ENCODE measurements at places on chromosomes 7 and 10.

DNA sequence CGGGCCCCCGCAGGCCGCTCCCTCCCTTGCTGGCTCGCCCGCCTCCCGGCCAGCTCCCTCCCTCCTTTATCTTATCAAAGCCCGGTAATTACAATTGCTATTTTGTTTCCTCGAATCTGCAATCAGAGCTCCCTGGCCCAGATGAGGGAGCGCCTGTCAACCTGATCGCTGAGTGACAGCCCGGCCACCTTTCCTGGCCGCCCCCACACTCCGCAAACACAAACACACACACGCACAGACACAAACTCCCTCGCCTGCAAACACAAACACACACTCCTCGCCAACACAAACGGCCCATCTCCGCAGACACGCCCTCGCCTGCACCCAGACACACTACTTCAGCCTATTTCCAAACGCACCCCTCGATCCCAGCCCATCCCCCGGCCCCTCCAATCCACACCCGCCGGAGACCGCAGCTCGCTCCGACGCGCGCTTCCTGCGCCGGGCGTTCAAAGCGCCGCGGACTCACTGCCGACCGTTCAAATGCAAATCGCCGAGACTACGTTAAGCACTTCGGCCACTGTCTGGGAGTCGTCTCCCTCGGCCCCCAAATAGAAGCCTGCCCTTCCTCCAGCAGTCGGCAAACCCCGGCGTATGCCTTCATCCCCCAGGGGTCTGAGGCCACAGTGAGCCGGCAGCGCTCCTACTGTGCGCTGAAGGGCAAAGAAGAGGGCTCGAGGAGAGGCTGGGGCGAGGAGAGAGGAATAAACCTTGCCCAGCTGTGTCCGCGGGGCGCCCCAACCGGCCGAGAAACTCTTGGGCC is 3.0 kb upstream of the FGF8 start:
- DNase-seq: no peak

GRCh38 chr7:34191162-34191561 is 285.8 kb downstream of the BMPER start:
- no peak for DNase-seq

- DNase-seq: no peak
Observed at GRCh38 chr10:96584035-96584434, 2.8 kb downstream of the TM9SF3 start.

DNA sequence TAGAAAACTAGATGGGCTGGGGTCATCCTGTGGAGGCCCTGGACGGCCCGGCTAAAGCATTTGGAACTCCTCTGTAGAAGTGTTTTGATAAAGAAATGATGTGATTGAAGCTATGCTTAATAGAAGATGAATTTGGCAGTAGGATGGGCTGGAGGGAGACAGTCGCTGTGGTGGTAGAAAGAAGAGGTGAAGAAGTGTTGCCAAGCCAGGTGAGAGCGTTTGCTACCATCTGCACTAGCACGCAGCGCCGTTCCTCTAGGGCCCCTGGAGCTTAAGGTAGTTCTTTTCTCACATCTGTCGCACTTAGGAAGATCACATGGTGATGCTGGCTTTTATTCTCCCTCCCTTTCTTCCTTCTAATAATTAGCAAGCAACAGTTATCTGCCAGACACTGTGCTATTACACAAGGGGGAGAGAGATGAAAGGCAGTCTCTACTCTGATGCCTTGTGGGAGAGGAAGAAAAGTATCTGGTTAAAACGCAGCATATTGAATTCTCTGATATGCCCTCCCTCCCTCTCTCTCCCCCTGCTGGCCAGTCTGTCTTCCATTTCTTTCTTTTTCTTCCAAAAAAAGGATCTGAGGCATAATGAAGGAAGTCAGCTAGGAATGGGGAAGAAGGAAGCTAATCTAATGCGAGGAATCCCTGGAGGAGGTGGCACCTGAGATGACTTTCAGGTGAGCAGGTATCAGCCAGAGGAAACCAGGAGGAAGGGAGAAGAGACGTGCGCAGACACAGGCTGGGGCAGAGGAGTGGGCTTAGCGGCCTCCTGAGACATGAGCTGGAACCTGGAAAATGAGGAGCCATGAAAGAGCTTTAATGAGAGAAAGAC is 162.3 kb upstream of the KLF14 start:
- DNase-seq: no peak

GRCh38 chr10:80529604-80530003 is 8.1 kb upstream of the SH2D4B start:
- DNase-seq: peak; percentile 69

DNA sequence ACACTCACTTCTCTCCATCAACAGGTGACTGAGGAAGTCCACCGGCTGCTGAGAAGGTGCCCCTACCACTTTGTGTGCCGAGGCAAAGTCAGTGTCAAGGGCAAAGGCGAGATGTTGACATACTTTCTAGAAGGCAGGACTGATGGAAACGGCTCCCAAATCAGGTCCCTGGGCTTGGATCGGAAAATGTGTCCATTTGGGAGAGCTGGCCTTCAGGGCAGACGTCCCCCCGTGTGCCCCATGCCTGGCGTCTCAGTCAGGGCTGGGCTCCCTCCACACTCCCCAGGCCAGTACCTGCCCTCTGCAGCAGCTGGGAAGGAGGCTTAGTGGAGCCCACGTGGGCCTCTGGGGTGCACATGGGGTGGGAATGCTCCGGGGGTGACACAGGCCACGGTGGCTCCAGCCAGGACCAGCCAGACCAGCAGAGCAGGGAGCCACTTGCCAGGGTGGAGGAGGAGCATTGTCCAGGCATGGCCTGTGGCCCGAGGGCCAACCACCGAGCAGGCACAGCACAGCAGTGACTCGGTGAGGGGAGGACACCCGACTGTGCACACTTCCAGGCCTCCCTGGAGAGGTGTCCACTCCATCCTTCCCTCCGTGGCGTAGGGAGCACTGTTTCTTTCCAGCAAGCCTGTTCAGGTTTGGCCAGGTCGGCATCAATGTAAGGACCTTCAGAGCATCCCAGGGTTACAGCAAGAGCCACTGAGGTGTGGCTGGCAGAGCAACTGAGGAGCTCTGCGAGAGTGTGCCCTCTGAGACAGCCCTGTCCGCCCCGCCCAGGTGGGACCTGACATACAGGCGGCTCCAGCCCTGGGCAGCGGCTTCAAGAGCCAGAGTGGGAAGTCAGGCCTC is 139.7 kb downstream of the ADCY1 start:
- no peak for DNase-seq

DNA sequence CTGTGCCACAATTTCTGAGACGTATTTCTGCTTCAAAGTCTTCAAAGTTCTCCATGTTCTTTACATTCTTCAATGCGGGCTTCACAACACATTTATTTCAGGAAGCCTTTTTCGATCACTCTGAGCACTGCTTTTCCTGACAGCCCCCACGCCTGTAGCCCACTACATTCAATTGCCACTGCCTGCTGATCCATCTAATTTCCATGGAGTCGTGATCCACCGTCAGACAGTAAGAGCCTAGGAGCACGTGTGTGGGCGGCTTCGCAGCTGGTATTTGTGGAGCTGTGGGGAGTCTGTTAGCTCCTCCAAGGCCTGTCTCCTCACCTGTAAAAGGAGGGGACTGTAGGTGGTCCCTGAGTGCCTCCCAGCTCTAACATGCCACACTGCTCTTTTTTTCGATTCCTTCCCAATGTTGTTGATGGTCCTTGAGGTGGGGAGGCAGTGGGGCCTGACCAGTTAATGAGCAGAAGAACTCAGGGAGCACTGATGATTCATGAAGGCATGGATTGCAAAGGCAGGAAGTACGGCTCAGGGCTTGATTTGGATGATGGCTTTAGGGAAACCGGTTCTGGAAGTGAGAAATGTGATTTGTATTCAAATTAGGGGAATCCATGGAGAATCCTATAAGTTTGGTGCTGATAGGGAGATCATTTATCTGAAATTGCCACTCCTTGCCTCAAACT is 401.1 kb upstream of the PODXL start:
- peak; percentile 39 for DNase-seq

GRCh38 chr10:34776090-34776690 is 38.9 kb downstream of the PARD3 start:
- no peak for DNase-seq

- DNase-seq: no peak
Observed at GRCh38 chr7:156559001-156559400, 81.6 kb upstream of the RNF32 start.

DNA sequence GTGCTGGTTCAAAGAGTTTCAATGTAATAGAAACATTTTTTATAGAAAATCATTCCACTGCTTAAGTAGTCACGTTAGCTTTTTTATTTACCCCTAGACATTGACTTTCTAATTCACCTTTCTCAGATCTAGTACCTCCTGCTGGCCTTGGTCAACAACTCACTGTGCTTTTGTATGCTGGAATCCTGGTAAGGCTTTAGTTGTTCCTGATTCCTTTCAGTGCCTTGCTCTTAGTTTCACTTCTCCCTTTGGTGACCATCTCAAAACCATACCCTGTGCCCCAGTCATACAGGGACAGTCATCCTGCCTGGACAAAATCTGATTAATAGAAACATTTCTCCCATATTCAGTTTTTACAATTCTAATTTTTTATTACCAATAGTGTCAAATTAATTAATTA is 130.2 kb downstream of the GPR37 start:
- DNase-seq: no peak

- DNase-seq: no peak
Observed at GRCh38 chr7:92656121-92656520, 65.9 kb upstream of the FAM133B start.

GRCh38 chr7:157529768-157530560 is 193.2 kb downstream of the DNAJB6 start:
- DNase-seq: no peak

- DNase-seq: no peak
Observed at GRCh38 chr10:96053985-96054384, 10.6 kb downstream of the CCNJ start.

- no peak for DNase-seq
Observed at GRCh38 chr7:26440233-26441001, 148.8 kb downstream of the SNX10 start.

- DNase-seq: peak; percentile 83
Observed at GRCh38 chr10:78375854-78376785, 342.5 kb downstream of the RPS24 start.

DNA sequence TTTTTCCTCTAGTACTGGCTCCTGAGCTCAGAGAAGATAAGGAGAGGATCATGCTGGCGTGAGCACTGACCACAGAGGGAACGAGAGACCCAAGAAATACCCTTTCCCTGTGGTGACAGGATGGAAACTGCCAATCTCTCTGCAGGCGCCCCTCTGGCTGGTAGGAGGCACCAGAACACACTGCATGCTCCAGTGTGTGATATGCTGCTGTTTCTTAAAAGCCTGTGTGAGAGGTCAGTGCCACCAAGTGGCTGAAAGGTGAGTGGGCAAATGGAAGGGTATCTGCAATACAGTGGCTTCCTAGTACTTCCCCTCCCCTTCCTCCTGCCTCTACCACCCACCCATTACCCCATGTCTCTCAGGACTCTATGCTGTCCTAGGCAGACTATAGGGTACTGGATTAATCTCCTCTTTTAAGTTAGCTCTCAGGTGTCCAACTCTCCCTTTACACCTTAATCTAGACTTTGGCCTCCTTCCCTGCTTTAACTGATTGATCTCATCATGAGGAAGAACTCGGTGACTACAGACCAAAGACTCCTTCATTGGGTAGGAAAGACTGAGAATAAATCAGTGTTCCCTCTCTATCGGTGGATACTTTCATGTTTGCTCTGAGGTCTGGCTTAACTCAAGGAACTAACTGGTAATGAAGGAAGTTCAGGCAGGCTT is 283.6 kb downstream of the ADRA2A start:
- peak; percentile 30 for DNase-seq

GRCh38 chr10:117327262-117327661 is 48.0 kb downstream of the PDZD8 start:
- no peak for DNase-seq

DNA sequence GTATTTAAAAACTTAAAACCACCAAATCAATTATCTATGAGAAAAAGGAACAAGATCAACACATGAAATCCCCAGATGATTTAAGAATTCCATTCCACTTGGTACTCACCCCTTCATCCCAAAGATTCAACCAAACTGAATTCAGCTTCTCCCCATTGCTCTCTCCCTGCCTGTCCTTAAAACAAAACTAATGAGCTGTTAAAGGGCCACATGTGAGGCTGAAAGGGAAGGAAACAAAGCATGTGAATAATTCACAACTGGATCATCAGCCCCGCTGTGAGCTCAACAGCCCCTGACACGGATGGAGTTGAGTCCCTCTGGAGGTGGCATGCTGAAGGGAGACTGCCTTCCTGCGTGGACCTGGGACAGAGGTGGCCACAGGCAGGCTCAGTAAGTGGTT is 32.9 kb downstream of the VOPP1 start:
- DNase-seq: no peak

DNA sequence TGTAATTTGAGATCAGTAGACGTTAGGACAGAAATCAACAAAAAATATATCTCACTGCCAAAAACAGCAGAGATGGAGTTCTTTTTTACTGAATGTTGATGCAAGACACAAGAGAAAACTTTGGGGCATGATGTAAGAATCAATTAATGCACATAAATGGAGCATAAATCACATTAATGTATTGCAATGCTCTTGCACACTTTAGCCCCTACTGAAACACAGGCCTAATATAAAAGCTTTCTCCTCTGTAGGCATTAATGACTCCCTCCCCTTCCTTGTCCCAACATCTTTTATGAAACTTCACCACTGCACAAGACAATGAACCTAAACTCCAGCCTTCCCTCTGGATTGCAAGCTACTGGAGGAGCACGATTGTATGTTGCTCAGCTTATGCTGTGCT is 58.8 kb downstream of the CACNA2D1 start:
- DNase-seq: no peak

DNA sequence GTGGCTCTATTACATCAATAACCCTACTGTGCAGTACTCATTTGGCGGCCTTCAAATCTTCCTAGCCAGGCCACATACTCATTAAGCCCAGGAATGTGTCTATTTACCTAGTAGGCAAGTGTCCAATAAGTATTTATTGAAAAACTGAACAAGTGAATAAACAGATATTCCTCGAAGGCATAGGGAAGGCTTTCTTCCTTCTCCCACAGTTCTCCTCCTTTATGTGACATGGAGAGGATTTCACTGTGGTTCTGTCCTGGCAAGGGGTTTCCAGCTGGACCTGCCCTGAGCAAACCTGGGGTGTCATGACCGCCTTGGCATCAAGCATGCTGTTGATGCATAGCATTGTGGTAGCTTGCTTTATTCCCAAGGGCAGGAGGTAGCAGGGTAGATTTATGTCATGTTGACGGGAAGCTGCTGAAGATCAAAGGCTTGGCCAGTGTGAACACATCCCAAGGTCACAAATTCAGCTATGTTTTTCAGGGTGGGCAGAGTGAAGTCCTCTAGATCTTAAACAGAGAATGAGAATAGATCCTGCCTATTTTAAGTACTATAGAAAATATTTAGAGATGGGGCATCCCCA is 195.1 kb downstream of the INHBA start:
- DNase-seq: no peak

GRCh38 chr10:5503477-5503835 is 4.1 kb upstream of the CALML5 start:
- DNase-seq: no peak

DNA sequence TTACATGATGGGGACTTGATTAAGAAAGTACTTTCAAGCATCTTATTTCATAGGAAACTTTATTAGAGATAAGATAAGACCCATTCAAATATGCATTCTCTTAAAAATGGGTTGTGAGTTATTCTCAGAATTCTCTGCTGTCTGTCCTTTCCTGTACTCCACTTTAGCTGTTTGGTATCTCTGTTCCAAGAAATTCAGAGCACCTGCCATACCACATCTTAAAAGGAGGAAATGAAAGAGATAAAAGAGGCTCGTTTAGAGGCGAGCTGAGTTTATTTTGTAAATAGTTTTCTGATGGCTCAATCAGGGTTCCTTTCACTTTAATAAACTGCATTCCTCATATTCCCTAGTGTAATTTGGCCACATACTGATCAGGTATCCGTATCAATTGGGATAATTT is 87.2 kb downstream of the MDFIC start:
- no peak for DNase-seq
